Astrocyte (in vitro differentiated cells and primary cell): ENCODE measurements at places on chromosomes 2 and 18. TPM values are rescaled to one million over a fixed set of nuclear protein-coding genes. Genes with fewer than 3 reads are reported as not detected.

- no peaks in the 10 kb centered on the region for H3K27me3 ChIP-seq
- H3K4me3 ChIP-seq: peak overlapping the region; percentile 79
- no peaks in the 10 kb centered on the region for H3K36me3 ChIP-seq
- H3K4me1 ChIP-seq: peaks cover 4% of the 10 kb centered on the region
These were observed 99.5 kb upstream of the STK39 start for GRCh38 chr2:168346725-168347477.

GRCh38 chr2:188788621-188789020 is 185.6 kb upstream of the COL3A1 start:
- H3K27me3 ChIP-seq: no peaks in the 10 kb centered on the region
- H3K27ac ChIP-seq: peak overlapping the region; percentile 91
- no peaks in the 10 kb centered on the region for H3K36me3 ChIP-seq
- peak; percentile 91 for DNase-seq

- DNase-seq: peak; percentile 23
- H3K4me1 ChIP-seq: no peaks in the 10 kb centered on the region
- peaks cover 4% of the 10 kb centered on the region for H3K36me3 ChIP-seq
- no peak overlapping the region for H3K27ac ChIP-seq
These were observed 36.0 kb downstream of the TTC27 start for GRCh38 chr2:32663864-32664263.

DNA sequence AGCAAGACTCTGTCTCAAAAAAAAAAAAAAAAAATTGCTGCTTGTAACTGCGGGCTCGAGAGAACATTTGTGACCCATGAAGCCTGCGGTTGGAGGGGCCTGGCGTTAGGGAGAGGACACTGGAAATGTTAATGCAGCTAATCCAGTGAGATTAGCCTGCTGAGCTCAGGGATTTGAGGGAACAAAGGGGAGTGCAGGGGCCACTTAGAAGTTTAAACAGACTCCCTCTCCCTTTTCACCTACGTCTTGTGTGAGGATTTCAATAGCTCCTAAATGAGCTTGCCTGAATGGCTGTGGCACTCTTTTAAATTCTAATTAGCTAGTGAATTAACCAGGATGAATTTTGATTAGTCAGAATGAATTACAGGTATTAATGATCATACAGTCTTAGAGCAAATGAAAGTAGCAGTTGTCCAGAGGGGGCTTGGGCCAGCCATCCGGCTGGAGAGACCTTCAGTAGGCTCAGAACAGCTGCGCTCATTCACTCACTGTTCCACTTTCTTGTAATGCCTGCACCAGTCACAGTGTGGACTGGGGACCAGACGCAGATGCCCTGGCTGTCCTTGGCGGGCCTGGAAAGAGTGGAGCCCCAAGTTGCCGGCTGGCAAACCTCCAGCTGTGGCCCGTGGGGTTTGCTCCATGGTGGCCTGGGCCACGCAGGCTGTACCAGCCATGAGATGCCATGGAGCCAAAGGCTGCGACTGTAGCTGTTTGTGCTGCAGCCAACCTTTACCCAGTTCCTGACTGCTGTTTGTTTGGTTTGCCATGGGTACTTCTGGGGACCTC is 20.8 kb downstream of the LDLRAD4 start:
- no peaks in the 10 kb centered on the region for H3K4me1 ChIP-seq
- H3K27me3 ChIP-seq: no peaks in the 10 kb centered on the region
- no peaks in the 10 kb centered on the region for H3K36me3 ChIP-seq
- H3K27ac ChIP-seq: no peak overlapping the region

The HOXD4 gene
- not detected in 2 replicates for total RNA-seq

The SALL3 gene
- 6.8 and 7.7 TPM in 2 replicates for total RNA-seq
